Endothelial cell of umbilical vein (primary cell): ENCODE measurements at places on chromosomes 4 and X. TPM values are rescaled to one million over a fixed set of nuclear protein-coding genes. Genes with fewer than 3 reads are reported as not detected.

GRCh38 chr4:68257719-68258118 lies 12.2 kb upstream of the TMPRSS11B start:
- H3K4me1 ChIP-seq: no peaks in the 10 kb centered on the region
- DNase-seq: no peak
- no peaks in the 10 kb centered on the region for H3K36me3 ChIP-seq
- no peaks in the 10 kb centered on the region for H3K27me3 ChIP-seq
- no peak overlapping the region for H3K27ac ChIP-seq

DNA sequence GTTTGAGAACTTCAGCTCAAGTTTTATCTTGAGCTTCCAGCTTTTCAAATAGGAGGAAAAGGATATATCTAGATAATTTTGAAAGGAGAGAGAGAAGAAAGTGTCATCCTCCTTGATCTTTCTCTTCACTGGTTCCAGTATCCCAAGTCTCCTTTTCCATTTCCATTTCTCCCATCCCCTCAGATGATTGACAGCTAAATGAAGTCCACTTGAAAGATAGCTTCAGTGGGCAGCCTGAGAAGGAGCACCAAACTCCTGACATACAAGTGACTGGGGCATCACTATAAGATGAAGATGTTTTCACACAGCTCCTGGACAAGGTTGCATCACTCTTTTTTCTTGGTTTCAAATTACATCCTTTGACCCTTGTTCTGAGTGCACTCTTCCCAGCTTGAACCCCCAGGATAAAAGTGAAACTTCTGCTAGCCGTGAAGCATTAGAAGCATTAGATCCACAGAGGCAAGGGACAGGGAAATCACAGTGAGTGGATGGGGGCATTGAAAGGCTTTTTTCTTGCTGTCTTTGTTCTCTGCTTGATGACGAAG lies 17.5 kb upstream of the MAGEA10 start:
- no peak for DNase-seq
- H3K27ac ChIP-seq: no peak overlapping the region
- no peaks in the 10 kb centered on the region for H3K36me3 ChIP-seq
- H3K27me3 ChIP-seq: no peaks in the 10 kb centered on the region

DNA sequence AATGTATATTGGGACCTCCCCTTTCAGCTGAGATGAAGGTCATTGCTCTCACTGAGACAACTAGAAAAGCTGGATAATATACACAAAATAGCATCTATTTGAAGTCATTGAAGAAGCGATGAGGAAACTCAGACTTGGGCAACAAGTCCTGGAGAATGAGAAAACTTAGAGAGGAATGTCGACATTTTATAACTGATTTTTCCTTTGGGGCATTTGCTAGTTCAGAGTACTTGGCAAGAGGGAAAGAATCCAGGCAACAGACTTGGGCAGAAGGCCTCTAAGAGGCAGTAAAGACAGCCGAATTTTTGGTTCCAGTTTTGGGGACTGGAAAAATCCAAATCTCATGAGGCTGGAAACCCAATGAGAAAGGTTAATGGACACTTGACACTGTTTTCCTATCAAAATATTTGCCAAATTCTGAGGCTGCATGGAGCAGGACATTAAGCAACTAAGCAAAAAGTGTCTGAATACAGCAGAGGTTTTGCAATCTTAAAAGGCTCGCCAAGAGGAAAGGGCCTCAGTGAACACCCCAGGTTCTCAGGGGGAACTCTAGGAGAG lies 21.0 kb upstream of the ANXA5 start:
- H3K27me3 ChIP-seq: no peaks in the 10 kb centered on the region
- DNase-seq: no peak

- no peaks in the 10 kb centered on the region for H3K27me3 ChIP-seq
- no peak for DNase-seq
Observed at GRCh38 chrX:129716507-129716906, 22.3 kb upstream of the XPNPEP2 start.

GRCh38 chrX:51955200-51955599 lies 61.8 kb downstream of the MAGED1 start:
- H3K27ac ChIP-seq: no peak overlapping the region
- H3K4me1 ChIP-seq: no peaks in the 10 kb centered on the region
- no peak overlapping the region for H3K4me3 ChIP-seq
- no peaks in the 10 kb centered on the region for H3K36me3 ChIP-seq
- DNase-seq: no peak

GRCh38 chr4:2931512-2932301 lies 31.5 kb downstream of the NOP14 start:
- H3K27ac ChIP-seq: peak overlapping the region; percentile 11
- peaks cover 28% of the 10 kb centered on the region for H3K4me1 ChIP-seq
- DNase-seq: peak; percentile 42
- no peaks in the 10 kb centered on the region for H3K27me3 ChIP-seq
- H3K4me3 ChIP-seq: no peak overlapping the region

GRCh38 chr4:100208459-100208858 lies 18.2 kb upstream of the DDIT4L start:
- no peak overlapping the region for H3K27ac ChIP-seq
- H3K27me3 ChIP-seq: no peaks in the 10 kb centered on the region
- no peaks in the 10 kb centered on the region for H3K36me3 ChIP-seq
- H3K4me3 ChIP-seq: no peak overlapping the region
- no peaks in the 10 kb centered on the region for H3K4me1 ChIP-seq

The DGAT2L6 gene
- not detected in 2 replicates for total RNA-seq

DNA sequence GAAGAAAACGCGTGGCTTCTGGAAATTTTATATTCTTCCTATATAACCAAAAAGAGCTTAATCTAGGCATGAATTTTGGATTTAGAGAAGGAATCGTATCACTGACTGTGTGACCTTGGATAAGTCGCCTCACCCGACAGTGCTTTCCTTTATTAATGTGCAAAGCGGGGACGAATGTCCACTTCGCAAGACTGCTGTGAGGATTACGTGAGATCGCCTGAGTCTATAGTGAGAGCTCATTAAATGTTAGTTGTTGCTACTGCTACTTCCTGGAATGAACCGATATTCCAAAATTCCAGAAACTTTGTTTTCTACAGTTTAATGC lies 448 bp upstream of the TBC1D8B start:
- no peaks in the 10 kb centered on the region for H3K4me1 ChIP-seq
- H3K36me3 ChIP-seq: no peaks in the 10 kb centered on the region
- no peak for DNase-seq
- peaks cover 3% of the 10 kb centered on the region for H3K27me3 ChIP-seq

- peak; percentile 63 for DNase-seq
- H3K4me3 ChIP-seq: peak overlapping the region; percentile 53
- peaks cover 5% of the 10 kb centered on the region for H3K4me1 ChIP-seq
- no peaks in the 10 kb centered on the region for H3K27me3 ChIP-seq
Observed at GRCh38 chrX:71118985-71119535, 664 bp downstream of the MED12 start.

The ARR3 gene
- not detected in 2 replicates for total RNA-seq

DNA sequence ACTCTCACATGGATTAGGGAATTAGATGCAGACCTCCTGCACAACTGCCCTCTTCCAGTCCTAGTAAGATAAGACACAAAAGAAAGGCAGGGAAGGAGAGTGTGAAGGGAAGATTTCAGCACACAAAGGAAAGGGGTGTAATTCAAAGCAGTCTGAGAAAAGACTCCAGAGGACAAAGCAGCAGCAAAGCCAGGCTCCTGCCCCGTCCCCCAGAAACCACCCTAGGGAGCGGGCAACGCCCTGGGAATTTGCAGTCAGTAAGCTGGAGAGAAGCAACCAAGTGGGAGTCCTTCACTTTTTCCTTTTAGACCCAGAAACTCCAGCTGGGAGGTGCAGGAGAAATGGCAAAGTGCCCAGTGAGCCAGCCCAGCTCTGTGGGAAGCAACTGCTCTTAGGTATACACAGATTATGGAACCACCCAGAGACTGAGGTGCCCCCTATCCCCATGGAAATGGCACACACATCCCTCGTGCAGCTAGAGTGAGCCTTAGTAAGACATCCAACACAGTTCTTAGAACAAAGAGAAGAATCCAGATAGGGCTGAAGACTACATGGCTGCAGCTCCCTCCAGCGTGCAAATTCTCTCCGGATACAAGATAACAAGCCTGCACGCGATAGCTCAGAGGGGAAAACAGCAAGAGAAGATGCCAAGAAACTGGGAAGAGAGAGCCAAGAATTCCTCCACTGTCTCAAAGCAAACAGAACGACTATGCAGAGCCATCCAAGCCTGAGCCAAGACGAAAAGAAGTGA lies 26.5 kb upstream of the IRAK1 start:
- DNase-seq: peak; percentile 93
- peaks cover 32% of the 10 kb centered on the region for H3K4me1 ChIP-seq
- H3K27me3 ChIP-seq: no peaks in the 10 kb centered on the region
- no peak overlapping the region for H3K4me3 ChIP-seq
- H3K36me3 ChIP-seq: no peaks in the 10 kb centered on the region

The TXK gene
- total RNA-seq: 0.58 and 0.97 TPM in 2 replicates

DNA sequence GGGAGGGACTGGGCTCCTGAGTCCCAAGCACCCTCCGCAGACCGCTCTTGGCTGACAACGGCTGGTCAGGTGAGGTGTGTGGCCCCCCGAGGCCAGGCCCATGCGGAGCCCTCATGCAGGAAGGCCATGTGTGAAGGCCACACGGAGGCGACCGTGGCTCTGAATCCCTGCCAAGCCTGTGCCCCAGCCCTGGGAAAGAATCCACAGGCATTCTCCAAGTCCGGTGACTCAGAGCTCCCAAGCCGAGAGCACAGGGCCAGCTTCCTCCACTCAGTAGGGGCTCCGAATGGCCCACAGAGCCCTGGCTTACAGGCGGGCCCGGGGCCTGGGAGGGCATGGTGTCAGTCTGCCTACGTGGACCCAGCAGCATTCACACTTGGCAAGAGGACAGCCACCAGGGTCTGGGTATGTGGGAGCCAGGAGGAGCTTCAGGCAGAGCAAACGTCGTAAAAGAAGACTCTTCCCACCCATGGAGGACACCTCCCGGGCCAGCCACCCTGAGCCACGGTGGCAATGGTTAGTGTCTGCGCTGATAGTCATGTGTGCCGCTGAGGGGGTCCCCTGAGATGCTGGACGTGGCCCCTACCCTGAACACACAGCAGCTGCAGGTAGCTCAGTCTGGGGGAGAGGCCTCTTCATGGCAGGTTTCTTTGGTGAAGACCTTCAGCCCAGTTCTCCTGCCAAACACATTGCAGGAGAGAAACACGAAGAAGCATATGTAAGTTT lies 105.7 kb downstream of the PSAPL1 start:
- no peaks in the 10 kb centered on the region for H3K4me1 ChIP-seq
- H3K27me3 ChIP-seq: no peaks in the 10 kb centered on the region
- no peak overlapping the region for H3K4me3 ChIP-seq

GRCh38 chr4:118335324-118335723 lies 17.5 kb downstream of the PRSS12 start:
- H3K4me1 ChIP-seq: peaks cover 12% of the 10 kb centered on the region
- H3K36me3 ChIP-seq: no peaks in the 10 kb centered on the region
- no peak overlapping the region for H3K4me3 ChIP-seq
- no peaks in the 10 kb centered on the region for H3K27me3 ChIP-seq
- no peak overlapping the region for H3K27ac ChIP-seq

DNA sequence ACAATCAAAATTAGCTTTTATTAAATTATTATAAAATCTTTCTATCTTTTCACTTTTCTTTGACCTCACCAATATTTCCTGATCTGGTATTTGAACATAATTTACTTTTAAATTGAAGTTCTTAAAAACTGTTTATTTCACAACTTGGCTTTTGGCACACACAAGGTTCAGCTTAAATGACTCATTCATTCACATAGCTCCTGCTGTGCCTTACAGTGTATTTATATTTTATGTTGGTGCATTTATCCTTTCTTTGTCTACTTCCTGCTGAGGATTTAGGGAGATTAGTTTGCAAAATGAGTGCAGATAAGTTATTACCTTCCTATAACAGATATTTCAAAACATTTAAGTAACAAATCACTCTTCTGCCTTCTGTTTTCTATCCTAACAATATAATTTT lies 430.6 kb downstream of the DTHD1 start:
- no peak for DNase-seq
- no peaks in the 10 kb centered on the region for H3K36me3 ChIP-seq
- no peak overlapping the region for H3K27ac ChIP-seq
- no peaks in the 10 kb centered on the region for H3K27me3 ChIP-seq
- no peak overlapping the region for H3K4me3 ChIP-seq

The NCAPG gene
- total RNA-seq: 63.4 and 66.4 TPM in 2 replicates

The STK26 gene
- 3.7 and 5.2 TPM in 2 replicates for total RNA-seq

- no peak for DNase-seq
- no peak overlapping the region for H3K4me3 ChIP-seq
- no peak overlapping the region for H3K27ac ChIP-seq
- no peaks in the 10 kb centered on the region for H3K36me3 ChIP-seq
- no peaks in the 10 kb centered on the region for H3K4me1 ChIP-seq
Observed at GRCh38 chrX:37830371-37830770, 17.0 kb downstream of the DYNLT3 start.

The MOB1B gene
- total RNA-seq: 23.9 and 25.9 TPM in 2 replicates

GRCh38 chrX:53251307-53251706 lies 26.3 kb upstream of the KDM5C start:
- no peaks in the 10 kb centered on the region for H3K4me1 ChIP-seq
- H3K27me3 ChIP-seq: no peaks in the 10 kb centered on the region
- H3K27ac ChIP-seq: no peak overlapping the region
- DNase-seq: no peak
- H3K4me3 ChIP-seq: no peak overlapping the region

- DNase-seq: no peak
- no peaks in the 10 kb centered on the region for H3K4me1 ChIP-seq
- H3K36me3 ChIP-seq: no peaks in the 10 kb centered on the region
- no peak overlapping the region for H3K4me3 ChIP-seq
- H3K27me3 ChIP-seq: peaks cover 4% of the 10 kb centered on the region
Observed at GRCh38 chr4:85302193-85302736, 172.7 kb upstream of the ARHGAP24 start.

GRCh38 chr4:73723023-73723422 lies 17.3 kb upstream of the CXCL8 start:
- H3K4me1 ChIP-seq: peaks cover 34% of the 10 kb centered on the region
- H3K27me3 ChIP-seq: no peaks in the 10 kb centered on the region
- H3K36me3 ChIP-seq: no peaks in the 10 kb centered on the region
- no peak overlapping the region for H3K27ac ChIP-seq

- H3K4me3 ChIP-seq: no peak overlapping the region
- H3K27ac ChIP-seq: no peak overlapping the region
Observed at GRCh38 chrX:30141966-30142365, 73.4 kb upstream of the MAGEB2 start.

DNA sequence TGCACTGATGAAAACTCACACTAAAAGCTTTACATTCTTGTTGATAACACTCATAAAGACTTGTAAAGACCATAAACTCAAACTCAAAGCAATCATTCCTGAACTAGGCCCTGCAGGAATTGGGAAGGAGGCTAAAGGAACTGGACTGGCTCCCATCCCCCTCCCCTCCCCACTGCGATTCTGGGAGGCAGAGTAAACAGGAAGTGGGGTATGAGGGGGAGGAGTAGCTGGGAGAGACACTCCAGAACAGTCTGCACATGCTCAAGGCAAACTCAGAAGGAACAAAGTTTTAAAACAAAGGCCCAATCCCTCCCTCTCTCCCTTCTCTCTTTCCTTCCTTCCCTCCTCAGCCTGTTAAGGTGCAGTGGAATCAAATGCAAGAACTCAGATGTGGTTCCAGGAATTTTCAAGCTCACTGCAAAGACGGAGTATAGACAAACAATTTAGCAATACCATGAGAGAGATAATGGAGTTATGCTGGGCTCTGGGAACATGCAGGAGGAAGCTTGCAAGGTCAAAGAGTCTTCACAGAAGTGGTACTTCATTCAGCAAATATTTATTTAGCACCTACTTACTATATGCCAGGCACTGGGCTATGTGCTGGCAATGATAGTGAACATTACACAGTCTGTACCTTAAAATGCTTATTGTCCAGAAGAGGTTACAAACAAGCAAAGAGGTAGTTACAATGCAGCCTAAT lies 15.9 kb downstream of the MID1IP1 start:
- no peak overlapping the region for H3K4me3 ChIP-seq
- no peak overlapping the region for H3K27ac ChIP-seq
- DNase-seq: peak; percentile 6
- H3K27me3 ChIP-seq: peaks cover 2% of the 10 kb centered on the region
- H3K36me3 ChIP-seq: no peaks in the 10 kb centered on the region

- no peaks in the 10 kb centered on the region for H3K36me3 ChIP-seq
- no peak overlapping the region for H3K27ac ChIP-seq
Observed at GRCh38 chr4:10534820-10535219, 77.6 kb upstream of the ZNF518B start.

The ATP6AP2 gene
- total RNA-seq: 84.6 and 90.8 TPM in 2 replicates

The RPS6KA6 gene
- 0.69 and 0.83 TPM in 2 replicates for total RNA-seq
